Left renal cortex interstitium (tissue), 4 donors: ENCODE measurements at places on chromosomes 7 and 10.
A peak's percentile ranks its signal among the peaks of the same experiment; 100 is the strongest.

DNA sequence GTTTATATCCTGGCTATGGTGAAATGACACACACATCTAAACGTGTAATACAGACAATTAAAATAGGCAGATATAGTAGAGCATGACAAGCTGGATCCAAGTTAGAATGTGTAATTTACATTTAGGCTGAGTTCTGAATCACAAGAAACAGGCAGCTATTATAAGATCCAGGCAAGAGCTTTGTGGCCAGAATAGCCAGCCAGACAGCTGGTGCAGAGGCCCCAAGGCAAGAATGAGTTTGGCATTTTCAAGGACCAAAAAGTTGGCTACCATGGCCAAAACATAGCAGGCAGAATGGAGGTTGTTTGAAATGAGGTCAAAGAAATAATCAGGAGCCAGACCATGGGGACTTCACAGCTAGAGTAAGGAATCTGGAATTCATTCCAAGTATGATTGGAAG, 281.7 kb downstream of the MTERF1 start:
- no peak for DNase-seq

- DNase-seq = no peak
Measured at GRCh38 chr7:146874722-146875121, 758.1 kb downstream of the CNTNAP2 start.

GRCh38 chr10:13496931-13497330, 31.9 kb downstream of the BEND7 start:
- DNase-seq = no peak

DNA sequence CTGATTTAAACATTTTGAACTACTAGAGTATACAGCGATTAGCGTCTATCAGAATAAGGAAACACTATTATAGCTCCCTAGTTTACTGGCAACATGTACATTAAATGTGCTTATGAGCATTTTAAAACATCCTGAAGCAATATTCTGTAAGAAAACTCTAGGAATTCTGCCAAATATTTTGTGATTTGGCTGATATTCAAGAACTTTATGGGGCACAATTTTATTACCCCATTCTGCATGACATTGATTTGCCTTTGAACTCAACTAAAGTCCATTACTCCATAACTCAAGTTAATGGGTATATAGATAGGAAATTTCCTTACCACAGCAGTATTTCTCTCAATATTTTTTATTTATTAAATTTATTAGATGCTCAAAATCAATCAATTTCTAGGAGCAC, 369.9 kb upstream of the KCND2 start:
- peak; percentile 9 for DNase-seq

DNA sequence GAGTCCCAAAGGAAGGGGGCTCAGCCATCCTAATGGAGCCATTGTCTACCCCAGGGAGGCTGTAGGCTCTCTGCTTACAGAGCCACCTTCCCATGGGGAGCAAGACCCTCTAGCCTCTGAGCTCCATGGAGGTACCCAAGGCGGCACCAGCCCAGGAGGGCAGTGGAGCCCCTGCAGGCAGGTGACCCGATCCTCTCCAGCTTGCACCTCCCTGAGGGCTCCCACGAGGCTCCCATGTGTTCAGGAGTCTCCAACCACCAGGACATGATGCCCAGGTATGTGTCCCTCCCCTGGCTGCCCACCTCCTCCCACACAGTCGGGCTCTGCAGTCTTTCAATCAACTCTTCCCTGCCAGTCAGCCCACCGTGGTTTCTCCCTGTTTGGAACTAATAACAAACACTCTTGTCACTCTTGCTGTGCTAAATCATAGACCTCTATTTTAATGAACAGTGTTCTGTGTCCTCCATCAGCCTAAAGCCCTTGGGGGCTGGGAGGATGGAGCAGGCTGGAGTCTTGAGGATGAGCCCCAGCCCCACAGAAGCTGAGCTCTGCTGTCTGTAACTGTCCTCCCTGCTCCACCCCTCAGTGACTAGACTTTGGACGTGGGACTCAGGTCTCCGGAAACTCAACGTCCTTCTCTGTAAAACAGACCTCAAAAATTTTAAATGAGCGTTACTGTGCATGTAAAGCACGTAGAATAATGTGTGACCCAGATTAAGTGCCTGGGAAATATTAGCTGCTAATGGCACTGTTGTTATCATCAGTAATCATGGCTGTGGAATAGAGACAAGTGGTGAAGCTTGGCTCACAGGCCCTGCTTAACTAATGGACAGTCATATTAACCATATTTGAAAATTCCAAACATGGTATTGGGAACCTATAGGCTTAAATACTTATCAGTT, 298.9 kb downstream of the WDR37 start:
- no peak for DNase-seq

- no peak for DNase-seq
Measured at GRCh38 chr7:151012031-151012692, 12.1 kb downstream of the ATG9B start.

GRCh38 chr7:138665669-138666140, 35.5 kb downstream of the SVOPL start:
- no peak for DNase-seq

DNA sequence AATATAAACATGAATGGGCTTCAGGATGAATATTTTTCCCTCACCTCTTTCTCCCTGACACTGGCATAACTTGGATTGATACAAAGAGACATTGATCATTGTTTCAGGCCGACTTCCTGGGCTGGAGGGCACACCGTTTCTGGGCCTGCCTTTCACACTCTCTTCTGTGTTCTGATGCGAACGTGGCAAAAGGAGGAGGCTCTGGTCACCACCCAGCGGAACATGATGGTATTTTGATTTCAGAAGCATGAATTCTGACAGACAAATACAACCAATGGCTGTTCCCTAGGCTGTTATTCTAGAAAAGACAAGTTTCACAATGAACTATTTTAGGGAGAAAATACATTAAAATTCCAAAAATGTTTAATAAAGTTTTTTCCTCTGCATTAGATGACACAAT, 534.5 kb upstream of the MKI67 start:
- no peak for DNase-seq
